Osteocyte (in vitro differentiated cells): ENCODE measurements at places on chromosomes 2 and 18. TPM values are rescaled to one million over a fixed set of nuclear protein-coding genes. Genes with fewer than 3 reads are reported as not detected.

GRCh38 chr2:31241625-31242270 lies 7.8 kb downstream of the EHD3 start:
- H3K36me3 ChIP-seq = peaks cover 17% of the 10 kb centered on the region
- H3K4me3 ChIP-seq = no peak overlapping the region
- no peaks in the 10 kb centered on the region for H3K27me3 ChIP-seq
- peaks cover 26% of the 10 kb centered on the region for H3K4me1 ChIP-seq
- no peak overlapping the region for H3K27ac ChIP-seq
- no peak for DNase-seq

GRCh38 chr2:233793465-233794127 lies 15.5 kb downstream of the MROH2A start:
- peak; percentile 75 for DNase-seq
- peaks cover 8% of the 10 kb centered on the region for H3K27me3 ChIP-seq
- no peaks in the 10 kb centered on the region for H3K36me3 ChIP-seq
- H3K4me3 ChIP-seq = no peak overlapping the region
- no peaks in the 10 kb centered on the region for H3K4me1 ChIP-seq

- peaks cover 12% of the 10 kb centered on the region for H3K4me1 ChIP-seq
- DNase-seq = peak; percentile 48
- no peak overlapping the region for H3K27ac ChIP-seq
- no peak overlapping the region for H3K4me3 ChIP-seq
These were observed 153.3 kb downstream of the LDLRAD4 start for GRCh38 chr18:13371689-13372418.

GRCh38 chr2:232459419-232460035 lies 3.6 kb downstream of the ALPI start:
- DNase-seq = no peak
- H3K27me3 ChIP-seq = peaks cover 18% of the 10 kb centered on the region
- H3K4me3 ChIP-seq = no peak overlapping the region
- no peak overlapping the region for H3K27ac ChIP-seq

Gene SIX2
- total RNA-seq = 42.8 and 45.9 TPM in 2 replicates

- H3K4me3 ChIP-seq = no peak overlapping the region
- no peaks in the 10 kb centered on the region for H3K4me1 ChIP-seq
- H3K27ac ChIP-seq = no peak overlapping the region
- no peak for DNase-seq
- H3K36me3 ChIP-seq = no peaks in the 10 kb centered on the region
- peaks cover 42% of the 10 kb centered on the region for H3K27me3 ChIP-seq
These were observed 286.5 kb upstream of the SYT4 start for GRCh38 chr18:43563780-43564179.

Gene PTPRN
- total RNA-seq = 0.24 TPM in 1 of 2 replicates, not detected in the other

DNA sequence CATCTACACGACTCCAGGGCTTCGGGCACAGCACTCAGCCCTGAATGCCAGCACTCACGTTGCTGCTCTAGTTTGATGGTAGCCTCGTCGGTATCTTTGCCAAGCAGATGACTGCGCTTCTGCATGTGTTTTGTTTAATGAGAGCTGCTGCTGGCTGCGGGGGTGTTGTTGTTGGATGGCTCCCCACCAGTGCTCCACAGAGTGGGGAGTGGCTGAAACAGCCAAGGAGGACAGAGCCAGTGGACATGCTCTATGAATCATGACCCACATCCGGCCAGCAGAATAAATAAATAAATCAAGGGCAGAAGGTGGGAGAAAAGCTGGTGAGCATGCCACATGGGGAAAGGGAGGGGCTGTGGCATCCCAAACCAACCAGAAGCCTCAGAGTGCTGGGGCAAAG lies 131.2 kb upstream of the SOX11 start:
- no peak for DNase-seq
- no peaks in the 10 kb centered on the region for H3K27me3 ChIP-seq
- H3K4me3 ChIP-seq = no peak overlapping the region
- H3K27ac ChIP-seq = peak overlapping the region; percentile 39
- H3K4me1 ChIP-seq = peaks cover 12% of the 10 kb centered on the region

Gene POTEF
- 0.30 TPM in 1 of 2 replicates, not detected in the other for total RNA-seq

- H3K4me3 ChIP-seq = no peak overlapping the region
- H3K27ac ChIP-seq = no peak overlapping the region
- H3K36me3 ChIP-seq = no peaks in the 10 kb centered on the region
- DNase-seq = no peak
These were observed 21.5 kb upstream of the KCNK3 start for GRCh38 chr2:26670931-26671460.

GRCh38 chr2:133500917-133501316 lies 67.3 kb downstream of the NCKAP5 start:
- H3K36me3 ChIP-seq = no peaks in the 10 kb centered on the region
- peaks cover 27% of the 10 kb centered on the region for H3K27me3 ChIP-seq
- DNase-seq = no peak
- H3K4me1 ChIP-seq = peaks cover 24% of the 10 kb centered on the region
- H3K4me3 ChIP-seq = no peak overlapping the region
